ENCODE measurements at places on chromosomes 6 and 20.

DNA sequence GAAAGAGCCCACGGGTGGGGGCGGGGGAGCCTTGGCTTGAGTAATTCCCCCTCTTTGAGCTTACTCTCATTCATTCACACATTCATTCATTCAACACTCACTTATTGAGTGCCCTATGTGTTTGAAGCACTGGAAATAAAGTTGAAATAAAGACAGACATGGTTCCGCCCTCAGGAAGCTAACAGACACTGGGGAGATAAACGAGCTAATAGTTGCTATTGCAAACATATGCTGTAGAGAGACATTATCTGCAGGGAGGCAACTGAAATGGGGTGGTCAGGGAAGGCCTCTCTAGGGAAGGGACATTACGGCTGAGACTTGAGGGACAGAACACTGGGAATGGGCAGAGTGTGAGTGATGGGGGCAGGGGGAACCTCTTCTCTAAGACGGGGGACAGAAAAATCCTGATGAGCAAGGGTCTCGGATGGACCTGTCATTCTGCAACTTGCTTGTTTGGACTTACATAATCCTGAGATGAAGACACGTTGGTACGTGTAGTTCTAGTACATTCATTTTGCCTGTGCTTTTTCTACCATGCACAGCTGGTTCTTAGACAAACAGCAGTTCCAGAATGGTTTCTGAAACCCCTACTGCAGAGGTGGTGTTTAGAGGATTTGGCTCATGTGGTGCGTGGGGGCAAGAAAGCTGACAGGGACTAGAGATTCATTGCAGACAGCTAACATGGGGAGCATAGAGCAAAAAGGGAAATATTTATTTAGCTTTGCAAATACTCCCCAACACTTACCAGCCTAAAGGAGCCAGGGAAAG lies 71.1 kb upstream of the BLCAP start:
- no peak for DNase-seq

GRCh38 chr20:47350181-47350550 lies 6.3 kb downstream of the ZMYND8 start:
- DNase-seq, result no peak

- no peak for DNase-seq
Observed at GRCh38 chr6:109194880-109195279, 99.6 kb downstream of the CEP57L1 start.

- DNase-seq, result no peak
Observed at GRCh38 chr6:107711412-107712236, 112.5 kb downstream of the SCML4 start.

- DNase-seq, result no peak
Observed at GRCh38 chr20:50356525-50356885, 153.7 kb upstream of the PTPN1 start.

- no peak for DNase-seq
Observed at GRCh38 chr6:130046671-130047070, 28.3 kb downstream of the L3MBTL3 start.

DNA sequence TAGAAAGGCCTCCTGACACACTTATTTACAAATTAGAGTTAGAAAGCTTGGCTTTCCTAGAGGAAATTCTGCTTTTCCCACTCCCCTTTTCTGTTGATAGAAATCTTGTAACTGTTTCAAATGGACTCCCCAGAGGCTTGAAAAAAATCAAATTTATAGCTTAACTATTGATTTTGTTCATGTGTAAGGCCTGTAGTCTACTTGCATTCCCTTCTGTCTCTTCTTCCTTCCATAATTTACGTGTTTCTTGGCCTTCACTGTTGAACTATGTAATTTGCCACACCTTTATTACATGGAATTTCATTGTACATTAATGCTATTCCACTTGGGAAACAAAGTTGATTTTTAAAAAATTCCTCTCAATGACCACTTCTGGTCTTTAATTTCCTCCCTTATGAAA lies 81.4 kb downstream of the LAMP5 start:
- no peak for DNase-seq

DNA sequence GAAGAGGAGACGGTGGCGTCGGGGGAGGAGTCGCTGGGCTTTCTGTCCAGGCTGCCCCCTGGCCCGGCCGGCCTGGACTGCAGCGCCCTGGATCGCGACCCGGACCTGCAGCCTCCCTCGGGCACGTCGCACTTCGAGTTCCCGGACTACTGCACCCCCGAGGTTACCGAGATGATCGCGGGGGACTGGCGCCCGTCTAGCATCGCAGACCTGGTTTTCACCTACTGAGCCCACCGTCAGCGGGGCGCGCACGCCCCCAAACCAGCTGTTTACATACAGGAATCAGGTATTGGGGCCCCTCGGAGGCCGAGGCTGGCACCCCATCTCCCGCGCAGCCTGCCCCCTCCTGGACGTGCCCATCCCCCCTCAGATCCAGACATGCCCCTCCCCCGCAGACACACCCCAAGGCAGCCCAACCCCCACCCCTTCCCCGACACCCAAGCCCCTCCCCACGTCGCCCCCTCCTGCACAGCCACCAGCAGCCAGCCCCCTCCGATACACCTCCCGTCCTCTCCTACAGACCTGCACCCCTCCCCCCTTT lies 1.4 kb downstream of the SOX12 start:
- no peak for DNase-seq

DNA sequence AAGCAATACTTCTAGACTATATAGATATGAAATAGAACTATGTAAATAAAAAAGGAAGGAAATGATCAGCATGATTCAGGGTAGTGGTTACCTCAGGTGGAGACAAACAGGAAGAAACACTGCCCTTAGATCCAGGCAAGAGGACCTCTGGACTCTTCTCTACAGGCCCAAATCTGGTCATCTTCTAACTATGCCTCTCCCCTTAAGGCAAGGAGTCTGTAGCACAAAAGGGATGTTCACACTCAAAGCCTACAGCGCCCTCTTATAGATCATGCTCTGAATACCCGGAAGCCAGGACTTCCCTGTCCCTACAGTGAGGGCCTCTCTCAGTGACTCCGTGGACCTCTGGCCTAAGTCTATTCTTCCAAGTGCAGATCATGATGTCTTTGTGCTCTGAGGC lies 30.4 kb upstream of the HIVEP2 start:
- no peak for DNase-seq

GRCh38 chr6:34760108-34760507 lies 2.8 kb downstream of the SNRPC start:
- no peak for DNase-seq

GRCh38 chr6:17484201-17484849 lies 90.9 kb downstream of the CAP2 start:
- no peak for DNase-seq

DNA sequence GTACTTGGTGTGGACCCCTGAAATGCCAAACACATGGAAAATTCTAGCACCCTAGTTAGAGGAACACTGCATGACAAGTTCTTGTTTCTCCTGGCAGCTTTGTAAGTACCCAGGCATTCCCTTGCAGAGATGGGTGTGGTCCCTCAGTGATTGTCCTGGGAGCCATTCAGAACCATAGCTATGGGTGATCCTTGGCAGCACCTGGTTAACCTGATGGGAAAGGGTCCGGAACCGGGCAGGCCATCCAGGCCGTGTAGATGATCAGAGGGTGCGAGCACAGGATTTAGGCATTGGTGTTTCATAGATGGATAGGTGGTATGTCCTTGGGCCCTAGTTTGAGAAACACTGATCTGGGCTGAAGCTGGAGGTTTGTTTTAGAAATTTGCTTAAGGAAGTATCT lies 95.8 kb downstream of the RPP40 start:
- no peak for DNase-seq

GRCh38 chr20:49112596-49113274 lies 66.6 kb downstream of the CSE1L start:
- DNase-seq, result no peak

DNA sequence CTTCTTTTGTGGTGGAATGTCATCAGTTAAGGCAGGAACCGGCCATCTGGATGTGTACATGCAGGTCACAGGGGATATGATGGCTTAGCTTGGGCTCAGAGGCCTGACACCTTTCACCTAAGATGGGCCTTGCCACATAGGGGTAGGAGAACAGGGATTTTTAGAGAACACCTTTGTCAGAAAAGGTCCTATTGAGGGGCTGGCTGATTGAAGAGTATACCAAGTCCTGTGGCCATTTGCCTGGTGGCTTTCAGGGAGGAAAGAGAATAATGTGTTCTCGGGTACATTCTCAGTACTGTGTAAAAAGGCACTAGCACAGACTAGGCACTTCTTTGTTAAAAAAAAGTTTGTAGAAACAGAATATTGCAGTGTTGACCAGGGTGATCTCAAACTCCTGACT lies 26.4 kb downstream of the GMPR start:
- no peak for DNase-seq

DNA sequence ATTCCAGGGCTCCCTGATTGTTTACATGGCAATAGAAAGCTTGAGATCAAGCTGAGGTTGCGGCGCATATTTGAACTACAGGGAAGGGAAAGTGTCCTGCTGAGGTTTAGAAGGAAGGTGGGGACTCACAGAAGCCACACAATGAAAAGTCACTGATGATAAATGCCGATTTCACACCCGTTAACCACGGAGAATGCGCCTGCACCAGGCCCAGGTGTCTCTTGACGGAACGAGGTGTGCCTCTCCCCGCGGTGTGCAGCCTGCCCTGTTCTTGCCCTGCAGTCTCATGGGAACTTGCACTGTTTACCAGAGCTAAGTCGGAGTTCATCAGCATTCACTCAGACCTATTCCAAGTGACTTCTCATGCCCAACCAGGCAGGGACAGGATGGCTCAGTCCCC lies 90.3 kb downstream of the LY86 start:
- DNase-seq, result no peak

GRCh38 chr6:16503241-16503775 lies 258.0 kb downstream of the ATXN1 start:
- DNase-seq, result no peak

DNA sequence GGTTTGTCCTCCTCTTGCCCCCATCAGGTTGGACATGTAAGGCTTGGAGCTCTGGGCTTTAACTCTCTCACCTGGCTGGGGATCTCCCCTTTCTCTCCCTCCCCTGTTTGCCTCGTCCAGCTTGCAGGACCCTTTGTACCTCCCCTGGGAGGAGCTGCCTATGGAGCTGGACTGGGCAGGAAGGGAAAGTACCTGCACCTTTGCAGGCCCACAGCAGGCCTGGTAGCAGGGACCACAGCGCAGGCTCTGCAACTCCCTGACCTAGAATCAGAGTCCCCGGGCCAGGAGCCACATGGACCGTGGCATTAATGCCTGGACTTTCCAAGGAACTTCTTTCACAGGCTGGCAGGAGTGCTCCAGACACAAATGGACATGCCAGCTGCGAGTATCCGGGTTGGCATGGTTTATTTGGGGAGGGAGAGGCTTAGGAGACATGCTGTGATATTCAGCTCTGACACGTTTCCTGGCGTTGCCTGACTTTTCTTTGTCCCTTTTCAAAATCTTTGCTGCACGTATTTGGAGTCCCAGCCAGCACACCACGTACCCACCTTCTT lies 268.5 kb upstream of the EXOC2 start:
- DNase-seq, result no peak

DNA sequence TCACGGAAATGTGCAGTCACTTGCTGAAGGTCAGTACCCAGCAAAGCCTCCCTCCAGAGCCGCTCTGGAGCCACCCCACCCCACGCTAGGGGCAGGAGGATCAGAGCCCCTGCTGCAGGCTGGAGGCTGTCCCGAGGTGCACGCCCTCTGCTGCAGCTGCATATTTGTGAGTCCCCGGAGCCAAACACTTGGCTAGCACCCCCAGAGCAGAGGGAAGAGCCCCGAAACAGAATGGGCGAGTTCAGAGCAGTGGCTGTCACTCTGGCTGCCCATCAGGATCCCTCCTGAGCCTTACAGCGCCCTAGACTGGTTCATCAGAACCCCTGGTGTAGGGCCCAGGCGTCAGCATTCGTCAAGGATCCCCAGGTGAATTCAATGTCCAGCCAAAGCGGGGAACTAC lies 9.5 kb upstream of the TULP1 start:
- DNase-seq, result no peak

GRCh38 chr20:3545401-3545925 lies 74.6 kb downstream of the ATRN start:
- no peak for DNase-seq

- no peak for DNase-seq
Observed at GRCh38 chr6:5754904-5755303, 251.8 kb downstream of the NRN1 start.

DNA sequence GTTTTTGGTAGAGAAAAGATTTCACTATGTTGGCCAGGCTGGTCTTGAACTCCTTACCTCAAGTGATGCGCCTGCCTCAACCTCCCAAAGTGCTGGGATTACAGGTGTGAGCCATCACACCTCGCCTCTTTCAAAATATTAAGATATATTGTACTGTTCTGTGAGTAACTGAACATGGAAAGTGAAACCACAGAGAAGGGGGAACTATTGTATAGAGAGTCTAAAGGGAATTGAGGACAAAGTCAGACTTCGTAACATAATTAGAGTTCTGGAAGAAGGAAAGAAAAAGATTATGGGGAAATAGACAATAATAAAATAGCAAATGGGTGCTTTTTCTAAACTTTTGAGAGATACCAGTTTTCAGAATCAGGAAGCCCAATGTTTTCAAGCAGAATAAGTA lies 17.4 kb upstream of the AKAP7 start:
- no peak for DNase-seq

GRCh38 chr6:13813621-13814175 lies 659 bp downstream of the MCUR1 start:
- peak; percentile 40 for DNase-seq

DNA sequence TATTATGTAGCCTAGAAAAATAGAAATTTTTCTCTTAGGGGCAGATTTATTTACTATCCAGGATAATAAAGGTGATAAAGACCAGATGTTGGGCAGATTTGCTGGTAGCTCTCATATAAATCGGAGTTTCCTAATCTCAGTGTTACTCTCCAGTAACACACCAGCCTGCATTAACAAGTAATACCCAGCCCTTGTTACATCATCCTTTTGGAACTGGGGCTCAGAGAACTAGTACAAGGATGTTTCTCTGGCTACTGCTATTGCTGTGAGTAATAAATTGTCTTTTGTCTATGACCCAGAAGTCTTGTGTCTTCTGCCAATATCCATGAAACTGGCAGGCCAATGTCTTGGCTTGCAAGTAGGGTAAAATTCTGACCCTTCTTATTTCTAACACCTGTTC lies 16.8 kb downstream of the TPD52L1 start:
- DNase-seq, result no peak

DNA sequence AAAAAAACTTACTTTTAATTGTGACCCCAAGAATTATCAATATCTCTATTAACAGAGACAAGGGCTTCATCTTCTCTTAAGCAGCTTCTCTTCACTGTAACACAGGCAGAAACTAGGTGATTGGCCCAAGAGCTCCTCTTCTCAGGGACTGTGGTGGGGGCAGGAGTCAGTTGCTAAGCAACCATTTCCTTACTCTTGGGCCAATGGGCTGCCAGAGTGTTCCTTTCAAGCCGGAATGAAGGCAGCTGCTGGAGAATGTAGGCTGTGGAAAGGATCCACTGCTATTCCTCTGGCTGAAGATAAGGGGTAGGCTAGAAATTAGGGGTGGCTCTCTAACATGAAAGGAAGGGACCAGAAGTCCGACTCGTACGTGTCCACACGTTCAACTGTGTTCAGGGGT lies at the start of gene SEL1L2:
Gene SEL1L2 (minus strand): TSS at position 150 of the 400 bp plus-strand sequence. CDS start 80 bp downstream, at position 70.
- no peak for DNase-seq
